Memory B cell (primary cell): ENCODE measurements at places on chromosomes 12 and 14.

GRCh38 chr14:64671591-64671990, 32.6 kb upstream of the PLEKHG3 start:
- H3K4me1 ChIP-seq = peaks cover 7% of the 10 kb centered on the region
- no peak for DNase-seq
- H3K27ac ChIP-seq = no peak overlapping the region
- no peaks in the 10 kb centered on the region for H3K36me3 ChIP-seq
- H3K4me3 ChIP-seq = no peak overlapping the region

- H3K4me3 ChIP-seq = no peak overlapping the region
- no peak for DNase-seq
- peaks cover 3% of the 10 kb centered on the region for H3K27me3 ChIP-seq
- no peaks in the 10 kb centered on the region for H3K4me1 ChIP-seq
- no peaks in the 10 kb centered on the region for H3K36me3 ChIP-seq
Observed at GRCh38 chr12:23361971-23362370, 587.5 kb downstream of the SOX5 start.

- peaks cover 5% of the 10 kb centered on the region for H3K27me3 ChIP-seq
- peak overlapping the region; percentile 79 for H3K27ac ChIP-seq
- H3K4me3 ChIP-seq = peak overlapping the region; percentile 42
- peaks cover 47% of the 10 kb centered on the region for H3K4me1 ChIP-seq
Observed at GRCh38 chr12:12008931-12009611, 61.7 kb upstream of the BCL2L14 start.

- H3K4me1 ChIP-seq = peaks cover 35% of the 10 kb centered on the region
- peaks cover 11% of the 10 kb centered on the region for H3K36me3 ChIP-seq
- no peak overlapping the region for H3K4me3 ChIP-seq
- no peaks in the 10 kb centered on the region for H3K27me3 ChIP-seq
- no peak overlapping the region for H3K27ac ChIP-seq
- DNase-seq = no peak
Observed at GRCh38 chr14:95236221-95236620, 78.9 kb upstream of the DICER1 start.

GRCh38 chr12:112677050-112677765, 114.3 kb upstream of the RPH3A start:
- H3K4me3 ChIP-seq = no peak overlapping the region
- no peak overlapping the region for H3K27ac ChIP-seq
- no peaks in the 10 kb centered on the region for H3K4me1 ChIP-seq
- peaks cover 14% of the 10 kb centered on the region for H3K27me3 ChIP-seq

DNA sequence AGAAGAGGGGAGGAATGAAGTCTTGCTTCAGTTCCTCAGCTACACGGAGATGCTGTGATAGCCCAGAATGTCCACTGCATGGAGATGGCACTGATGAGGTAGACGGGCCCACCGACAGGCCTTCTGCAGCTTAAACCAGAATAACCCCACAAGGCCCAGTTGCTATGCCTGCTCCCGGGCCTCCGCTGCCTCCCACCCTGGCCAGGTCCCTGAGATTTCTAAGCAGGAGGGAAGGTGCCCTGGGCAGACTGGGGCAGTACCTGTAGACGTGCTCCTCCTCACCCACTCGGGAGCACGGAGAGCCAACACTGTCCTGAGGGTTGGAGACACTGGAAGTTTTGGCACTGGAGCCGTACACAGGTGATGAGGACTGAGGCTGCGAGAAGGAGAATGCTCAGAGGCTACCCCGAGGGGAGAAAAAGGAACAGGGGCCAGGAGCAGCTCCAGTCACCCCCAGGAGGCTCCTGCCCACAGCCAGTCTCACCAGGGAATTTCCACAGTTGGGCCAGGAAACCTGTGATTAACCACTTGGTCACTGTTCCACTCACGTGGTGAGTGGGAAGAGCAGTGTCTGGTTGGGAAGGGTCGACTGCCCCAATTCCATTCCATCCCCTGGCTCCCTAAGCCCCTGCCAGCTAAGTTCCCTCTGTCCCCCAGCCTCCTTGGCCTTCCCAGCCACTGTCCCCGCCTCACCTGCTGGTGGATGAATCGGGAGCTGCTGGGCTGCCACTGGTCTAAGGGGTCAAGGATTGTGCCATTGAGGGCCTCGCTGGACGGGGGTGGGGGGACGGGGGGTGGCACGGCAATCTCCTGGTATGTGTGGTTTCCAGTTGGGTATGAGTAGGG, 22.8 kb upstream of the RPLP0 start:
- H3K27ac ChIP-seq = no peak overlapping the region
- DNase-seq = no peak
- no peaks in the 10 kb centered on the region for H3K36me3 ChIP-seq
- no peak overlapping the region for H3K4me3 ChIP-seq
- H3K4me1 ChIP-seq = peaks cover 12% of the 10 kb centered on the region
- peaks cover 5% of the 10 kb centered on the region for H3K27me3 ChIP-seq

GRCh38 chr14:94029265-94029664, 3.1 kb downstream of the OTUB2 start:
- DNase-seq = no peak
- peaks cover 4% of the 10 kb centered on the region for H3K27me3 ChIP-seq
- peaks cover 9% of the 10 kb centered on the region for H3K4me1 ChIP-seq
- H3K27ac ChIP-seq = no peak overlapping the region
- no peaks in the 10 kb centered on the region for H3K36me3 ChIP-seq

- no peaks in the 10 kb centered on the region for H3K27me3 ChIP-seq
- DNase-seq = no peak
- H3K4me1 ChIP-seq = no peaks in the 10 kb centered on the region
Observed at GRCh38 chr14:38290601-38291188, 34.8 kb upstream of the CLEC14A start.

DNA sequence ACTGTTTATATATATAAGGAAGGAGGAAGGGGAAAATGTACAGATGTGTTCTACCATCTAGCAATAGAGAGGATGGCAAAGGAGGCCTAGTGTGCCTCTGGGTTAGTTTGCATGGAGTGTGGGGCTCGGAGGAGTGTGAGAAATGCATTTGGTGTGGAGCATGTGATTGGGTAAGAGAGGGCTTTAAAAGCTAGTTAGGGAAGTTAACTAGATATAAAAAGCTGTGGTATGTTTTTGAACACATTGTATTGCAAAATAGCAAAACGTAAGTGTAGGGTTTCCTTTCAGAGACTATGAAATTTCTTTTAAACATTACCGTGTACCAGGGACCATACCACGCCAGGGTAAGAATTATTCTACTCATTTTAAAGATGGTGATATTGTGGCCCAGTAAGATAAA, 53.3 kb upstream of the STXBP6 start:
- no peak overlapping the region for H3K27ac ChIP-seq
- H3K27me3 ChIP-seq = no peaks in the 10 kb centered on the region
- H3K4me3 ChIP-seq = no peak overlapping the region
- no peak for DNase-seq
- H3K4me1 ChIP-seq = no peaks in the 10 kb centered on the region
- H3K36me3 ChIP-seq = no peaks in the 10 kb centered on the region

DNA sequence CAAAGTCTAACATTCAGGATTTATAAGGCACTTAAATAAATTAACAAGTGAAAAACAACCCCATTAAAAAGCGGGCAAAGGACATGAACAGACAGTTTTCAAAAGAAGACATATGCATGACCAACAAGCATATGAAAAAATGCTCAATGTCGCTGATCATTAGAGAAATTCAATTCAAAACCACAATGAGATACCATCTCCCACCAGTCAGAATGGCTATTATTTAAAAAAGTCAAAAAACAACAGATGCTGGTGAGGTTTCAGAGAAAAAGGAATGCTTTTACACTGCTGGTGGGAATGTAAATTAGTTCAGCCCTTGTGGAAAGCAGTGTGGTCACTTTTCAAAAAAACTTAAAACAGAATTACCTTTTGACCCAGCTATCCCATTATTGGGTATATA, 60.7 kb upstream of the BDKRB2 start:
- no peak overlapping the region for H3K4me3 ChIP-seq
- no peak for DNase-seq
- peaks cover 2% of the 10 kb centered on the region for H3K36me3 ChIP-seq
- no peak overlapping the region for H3K27ac ChIP-seq
- H3K4me1 ChIP-seq = no peaks in the 10 kb centered on the region
- H3K27me3 ChIP-seq = peaks cover 2% of the 10 kb centered on the region

- H3K4me3 ChIP-seq = no peak overlapping the region
- peak overlapping the region; percentile 75 for H3K27ac ChIP-seq
Observed at GRCh38 chr14:34843011-34843554, 32.1 kb downstream of the BAZ1A start.

GRCh38 chr12:123815968-123816367, 53.9 kb downstream of the DNAH10 start:
- H3K4me3 ChIP-seq = no peak overlapping the region
- peaks cover 9% of the 10 kb centered on the region for H3K27me3 ChIP-seq

- H3K27ac ChIP-seq = no peak overlapping the region
- no peaks in the 10 kb centered on the region for H3K27me3 ChIP-seq
- peaks cover 33% of the 10 kb centered on the region for H3K4me1 ChIP-seq
- H3K4me3 ChIP-seq = no peak overlapping the region
Observed at GRCh38 chr12:113860059-113860820, 105.9 kb downstream of the RBM19 start.

- no peaks in the 10 kb centered on the region for H3K36me3 ChIP-seq
- no peak overlapping the region for H3K4me3 ChIP-seq
- no peak for DNase-seq
- H3K27ac ChIP-seq = no peak overlapping the region
Observed at GRCh38 chr12:8508910-8509841, 4.1 kb upstream of the CLEC4D start.

DNA sequence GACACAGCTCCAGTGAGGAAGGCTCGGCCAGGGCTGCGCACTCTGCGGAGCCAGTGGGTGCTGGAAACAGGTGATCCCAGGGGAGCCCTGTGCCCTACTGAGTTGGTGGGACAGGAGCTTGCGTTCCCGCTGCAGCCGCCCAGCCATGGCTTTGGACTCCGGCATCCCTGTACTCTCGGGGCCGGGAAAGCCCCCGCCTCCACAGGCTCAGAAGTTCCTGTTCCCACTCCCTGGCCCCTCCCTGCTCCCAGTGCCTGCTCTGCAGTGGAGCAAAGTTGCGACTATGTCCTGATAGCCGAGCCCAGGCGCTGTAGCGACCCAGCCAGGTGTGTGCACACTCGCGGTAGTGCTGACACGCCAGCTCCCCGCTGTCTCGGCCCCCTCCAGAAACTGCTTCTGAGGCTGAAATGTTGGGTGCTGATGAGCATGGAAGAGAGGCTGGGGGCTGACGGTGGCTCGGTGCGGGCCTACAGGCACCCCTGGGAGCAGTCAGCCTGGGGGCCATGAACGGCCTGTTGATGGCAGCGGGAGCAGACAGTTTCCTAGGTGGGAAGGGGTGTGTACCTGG, 344.6 kb upstream of the MGAT4C start:
- no peaks in the 10 kb centered on the region for H3K4me1 ChIP-seq
- H3K36me3 ChIP-seq = no peaks in the 10 kb centered on the region
- DNase-seq = no peak
- H3K4me3 ChIP-seq = no peak overlapping the region

- H3K27ac ChIP-seq = peak overlapping the region; percentile 100
- peaks cover 11% of the 10 kb centered on the region for H3K4me1 ChIP-seq
- no peak for DNase-seq
- H3K4me3 ChIP-seq = peak overlapping the region; percentile 89
- H3K36me3 ChIP-seq = peaks cover 2% of the 10 kb centered on the region
Observed at GRCh38 chr12:62604373-62604772, 137.7 kb downstream of the MON2 start.

GRCh38 chr12:4099276-4099675, 174.3 kb upstream of the CCND2 start:
- H3K4me1 ChIP-seq = peaks cover 2% of the 10 kb centered on the region
- DNase-seq = no peak
- H3K27me3 ChIP-seq = peaks cover 12% of the 10 kb centered on the region
- no peak overlapping the region for H3K27ac ChIP-seq
- no peaks in the 10 kb centered on the region for H3K36me3 ChIP-seq

DNA sequence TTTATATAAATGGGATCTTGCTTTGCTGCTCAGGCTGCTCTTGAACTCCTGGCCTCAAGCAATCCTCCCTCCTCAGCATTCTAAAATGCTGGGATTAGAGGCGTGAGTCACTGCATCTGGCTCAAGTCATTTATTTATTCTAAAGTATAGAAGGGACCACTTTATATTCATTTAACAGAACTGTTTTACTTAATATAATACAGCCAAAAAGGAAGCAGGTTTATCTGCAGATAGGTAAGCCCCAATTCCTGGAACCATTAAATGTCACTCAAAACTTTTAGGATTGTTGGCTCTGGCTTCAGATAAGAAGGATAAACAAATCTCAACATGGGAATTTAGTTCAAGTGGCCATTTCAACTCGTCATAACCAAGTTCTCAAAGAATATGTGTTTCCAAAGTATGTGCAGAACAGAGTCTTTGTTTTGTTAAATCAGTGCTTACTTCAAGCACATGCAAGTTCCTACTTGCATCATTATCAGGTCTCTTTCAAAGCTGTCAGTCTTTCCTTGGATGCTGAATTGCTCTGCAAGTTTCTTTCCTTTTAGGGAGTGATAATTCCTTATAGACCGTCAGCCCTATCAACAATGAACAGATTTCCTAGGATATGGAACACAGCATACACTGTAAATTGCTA, 60.4 kb downstream of the KITLG start:
- no peaks in the 10 kb centered on the region for H3K4me1 ChIP-seq
- no peak overlapping the region for H3K4me3 ChIP-seq
- no peak overlapping the region for H3K27ac ChIP-seq
- H3K27me3 ChIP-seq = no peaks in the 10 kb centered on the region
- DNase-seq = no peak

- peaks cover 3% of the 10 kb centered on the region for H3K27me3 ChIP-seq
- no peak overlapping the region for H3K27ac ChIP-seq
- H3K4me3 ChIP-seq = no peak overlapping the region
- H3K4me1 ChIP-seq = no peaks in the 10 kb centered on the region
- no peak for DNase-seq
Observed at GRCh38 chr14:104266631-104267575, 128.5 kb downstream of the KIF26A start.

GRCh38 chr14:67970923-67971322, 151.3 kb downstream of the RAD51B start:
- H3K4me1 ChIP-seq = no peaks in the 10 kb centered on the region
- no peak for DNase-seq
- no peak overlapping the region for H3K27ac ChIP-seq
- H3K27me3 ChIP-seq = no peaks in the 10 kb centered on the region

DNA sequence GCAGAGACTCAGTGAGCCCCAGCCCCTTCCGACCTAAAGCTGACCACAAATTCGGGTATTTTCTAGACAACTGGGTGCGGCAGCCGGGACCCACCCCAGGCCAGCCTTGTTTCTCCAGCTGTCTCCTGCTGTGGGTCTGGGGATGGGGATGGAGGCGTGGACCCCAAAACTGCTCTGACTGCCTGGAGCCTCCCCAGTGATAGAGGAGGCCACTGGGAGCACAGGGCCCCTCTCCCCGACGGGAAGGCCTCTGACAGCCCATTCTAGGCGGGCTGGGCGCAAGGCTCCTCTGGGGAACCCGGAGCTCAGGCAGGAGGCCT, 38.2 kb upstream of the TDRD9 start:
- DNase-seq = no peak
- no peaks in the 10 kb centered on the region for H3K27me3 ChIP-seq

DNA sequence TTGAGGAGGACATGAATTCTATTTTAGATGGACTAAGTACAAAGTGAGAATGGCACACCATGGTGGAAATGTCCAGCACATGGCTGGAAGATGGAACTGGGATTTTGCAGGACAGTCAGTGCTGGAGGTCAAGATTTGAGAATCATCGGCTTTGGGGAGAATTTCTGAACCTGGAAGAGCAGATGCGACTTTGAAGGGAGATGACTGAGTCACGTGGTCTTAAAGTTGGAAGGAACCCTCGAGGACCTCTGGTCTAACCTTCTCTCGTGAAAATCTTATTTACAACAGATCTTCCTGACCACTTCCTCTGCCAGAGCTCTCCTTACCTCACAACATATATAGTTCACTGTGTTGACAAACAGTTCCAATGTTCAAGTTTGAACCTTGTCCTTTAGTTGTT, 415.4 kb downstream of the ATP23 start:
- peaks cover 4% of the 10 kb centered on the region for H3K27me3 ChIP-seq
- no peaks in the 10 kb centered on the region for H3K4me1 ChIP-seq
- no peak overlapping the region for H3K27ac ChIP-seq
- no peak overlapping the region for H3K4me3 ChIP-seq
- H3K36me3 ChIP-seq = no peaks in the 10 kb centered on the region
